ENCODE measurements at places on chromosomes 1 and 21.

- DNase-seq, result peak; percentile 79
Observed at GRCh38 chr21:38352536-38353219, 95.9 kb downstream of the KCNJ15 start.

- no peak for DNase-seq
Observed at GRCh38 chr1:52996653-52997052, 65.4 kb upstream of the PODN start.

- peak; percentile 30 for DNase-seq
Observed at GRCh38 chr1:65164633-65165032, 16.6 kb downstream of the AK4 start.

GRCh38 chr1:228513236-228513900 lies 26.2 kb downstream of the RNF187 start:
- DNase-seq, result no peak

DNA sequence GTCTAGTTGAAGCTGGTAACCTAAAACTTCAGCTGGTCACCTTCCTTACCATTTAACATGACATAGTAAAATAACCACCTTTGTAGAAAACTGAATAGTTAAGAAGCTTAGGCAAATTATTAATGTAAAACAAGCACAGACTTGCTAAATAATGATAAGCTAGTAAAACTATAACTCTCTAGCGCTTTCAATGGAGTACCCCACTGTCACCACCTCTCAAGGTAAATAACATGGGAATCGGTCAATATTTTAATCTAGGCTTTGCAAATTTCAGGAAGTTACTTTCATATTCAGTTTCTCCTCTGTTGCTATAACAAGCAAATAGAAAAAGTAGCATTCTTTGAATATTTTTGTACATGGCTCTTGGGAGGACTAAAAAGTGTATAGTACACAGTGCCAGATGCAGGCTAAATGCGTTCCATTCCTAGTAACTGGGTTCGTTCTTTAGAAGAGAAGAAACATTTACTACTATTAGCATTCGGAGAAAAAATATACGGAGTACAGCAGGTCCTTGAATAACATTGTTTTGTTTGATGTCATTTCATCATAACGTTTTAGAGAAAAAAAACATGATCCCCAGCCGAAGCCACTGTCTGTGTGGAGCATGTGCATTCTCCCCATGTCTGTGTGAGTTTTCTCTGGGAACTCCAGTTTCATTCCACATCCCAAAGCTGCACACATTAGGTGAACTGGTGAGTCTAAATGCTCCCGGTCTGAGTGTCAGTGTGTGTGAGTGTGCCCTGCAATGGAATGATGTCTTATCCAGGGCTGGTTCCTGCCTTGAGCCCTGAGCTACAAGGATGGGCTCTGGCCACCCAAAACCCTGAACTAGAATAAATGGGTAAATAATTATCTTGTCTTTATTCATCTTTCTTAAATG lies 52.5 kb downstream of the EPRS1 start:
- no peak for DNase-seq

DNA sequence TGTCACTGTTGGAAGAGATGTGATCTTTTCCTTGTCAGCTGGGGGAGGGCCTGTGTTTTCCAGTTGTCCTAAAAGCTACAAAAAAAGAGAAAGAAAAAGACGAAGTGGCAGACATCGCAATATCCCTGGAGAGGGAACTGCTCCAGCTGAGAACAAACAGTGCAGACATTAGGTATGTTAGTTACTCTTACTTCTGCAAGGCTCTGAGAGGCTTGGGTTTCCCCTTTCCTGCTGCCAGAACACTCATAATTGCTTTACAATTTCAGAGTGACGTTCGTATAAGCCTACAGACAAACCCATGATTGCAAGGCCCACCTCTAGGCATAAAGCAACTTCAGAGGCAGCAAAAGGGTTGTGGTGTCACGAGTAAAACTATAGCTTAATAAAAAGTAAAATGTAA lies 31.1 kb downstream of the CD160 start:
- DNase-seq, result no peak

- DNase-seq, result no peak
Observed at GRCh38 chr1:244099258-244099930, 48.3 kb downstream of the ZBTB18 start.

GRCh38 chr1:37755290-37755689 lies 9.6 kb downstream of the EPHA10 start:
- DNase-seq, result no peak

- DNase-seq, result no peak
Observed at GRCh38 chr1:34715139-34715538, 39.7 kb upstream of the GJB5 start.

- DNase-seq, result no peak
Observed at GRCh38 chr1:63855942-63856341, 82.1 kb downstream of the ROR1 start.

DNA sequence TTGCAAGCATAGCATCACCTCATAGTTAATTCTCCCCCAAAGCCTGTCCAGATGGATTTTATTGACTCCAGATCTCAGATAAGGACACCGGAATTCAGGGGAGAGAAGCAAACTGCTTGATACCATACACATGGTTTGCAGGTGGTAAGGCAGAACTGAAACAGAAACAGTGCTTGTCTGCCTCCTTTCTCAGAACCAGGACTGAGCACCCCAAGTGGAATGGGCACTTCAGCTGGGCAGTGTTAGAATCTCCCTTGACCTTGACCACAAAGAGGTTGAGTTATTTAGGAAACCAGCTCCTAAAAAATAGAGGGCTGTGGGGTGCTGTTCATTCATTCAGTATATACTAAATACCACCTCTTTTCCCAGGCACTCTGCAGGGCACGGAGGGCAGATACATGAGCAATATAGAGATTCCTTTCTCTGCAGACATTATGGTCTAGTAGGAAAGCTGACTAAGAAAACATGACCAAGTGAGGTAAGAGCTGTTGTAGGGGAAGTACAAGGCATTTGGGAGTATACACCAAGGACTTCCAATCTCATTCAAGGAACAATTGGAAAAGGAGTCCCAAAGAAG lies 185.2 kb downstream of the C1orf94 start:
- DNase-seq, result no peak

- peak; percentile 75 for DNase-seq
Observed at GRCh38 chr1:224929335-224930237, at the start of gene DNAH14. Gene DNAH14 (plus strand): TSS chr1:224929675. CDS start chr1:224952703, 23,028 bp downstream.

DNA sequence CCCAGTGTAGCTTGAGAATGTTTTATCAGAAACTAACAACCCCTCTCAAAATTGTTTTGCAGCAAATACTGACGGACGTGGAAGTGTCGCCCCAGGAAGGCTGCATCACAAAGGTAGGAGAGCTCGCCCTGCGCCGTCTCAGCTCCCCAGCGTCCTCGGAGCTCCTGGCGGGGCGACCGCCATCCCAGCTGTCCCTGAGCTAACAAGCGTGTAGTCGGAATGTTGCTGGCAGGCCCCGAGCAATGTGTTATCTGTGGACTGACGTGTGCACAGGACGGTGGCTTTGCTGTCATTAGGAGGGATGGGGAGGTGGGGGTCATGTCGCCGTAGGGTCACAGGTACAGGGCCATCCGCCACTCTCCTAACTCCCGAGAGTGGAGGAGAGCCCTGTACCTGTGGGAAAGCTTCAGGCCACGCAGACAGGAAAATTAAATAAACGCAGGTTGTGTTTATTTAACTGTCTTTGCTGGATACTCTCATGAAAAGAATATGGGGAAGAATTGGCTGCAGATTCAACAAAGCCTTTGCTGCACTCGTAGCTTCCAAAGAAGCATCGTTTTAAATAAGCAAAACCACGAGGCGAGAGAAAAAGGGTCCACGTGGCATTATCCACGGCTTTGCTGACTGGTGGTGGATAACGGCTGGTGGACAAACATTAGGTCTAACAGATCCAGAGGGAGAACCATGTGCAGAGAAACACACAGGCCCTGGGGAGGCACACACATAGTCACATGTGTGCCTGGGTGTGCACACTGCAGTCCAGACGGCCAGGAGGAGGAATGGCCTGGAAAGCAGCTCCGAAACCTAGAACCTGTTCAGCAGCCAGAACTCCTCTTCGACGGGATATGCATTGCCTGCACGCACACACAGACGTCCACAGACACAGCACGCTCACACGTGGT lies 175.3 kb downstream of the PRDM16 start:
- no peak for DNase-seq

DNA sequence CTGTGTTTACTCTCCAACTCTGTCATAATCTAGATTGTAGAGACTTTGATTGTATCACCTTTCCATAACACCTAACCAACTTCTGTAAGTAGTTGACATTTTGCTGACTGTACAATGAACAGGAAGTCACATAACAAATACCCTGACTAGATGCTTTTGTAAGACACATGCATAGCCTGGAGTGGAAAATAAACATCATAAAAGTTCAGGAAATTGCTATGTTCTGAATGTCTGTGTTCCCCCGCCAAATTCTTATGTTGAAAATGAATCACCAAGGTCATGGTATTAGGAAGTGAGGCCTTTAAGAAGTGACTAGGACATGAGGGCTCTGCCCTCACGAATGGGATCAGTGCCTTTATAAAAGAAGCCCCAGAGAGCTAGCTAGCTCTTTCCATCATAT lies 40.4 kb upstream of the ZSWIM5 start:
- DNase-seq, result peak; percentile 66

DNA sequence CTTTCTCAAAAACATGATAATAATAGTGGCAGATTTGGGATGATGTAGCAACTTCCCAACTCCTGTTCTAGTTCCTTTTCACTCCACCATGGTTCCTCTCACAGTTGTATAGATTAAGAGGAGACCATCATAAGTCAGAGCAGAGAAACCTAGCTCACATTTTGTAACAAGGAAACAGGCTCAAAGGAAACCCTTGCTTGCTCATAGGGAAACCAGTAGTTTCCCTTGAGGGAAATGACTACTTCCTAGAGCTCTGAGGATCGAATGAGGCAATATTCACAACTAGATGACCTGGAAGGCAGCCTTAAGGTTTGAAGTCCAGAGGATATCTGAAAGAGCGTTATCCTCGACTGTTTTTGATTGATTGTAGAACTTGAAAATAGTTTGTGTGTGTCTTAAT lies 76.1 kb upstream of the C8B start:
- no peak for DNase-seq

GRCh38 chr21:26433386-26433785 lies 139.7 kb downstream of the CYYR1 start:
- peak; percentile 18 for DNase-seq

- DNase-seq, result no peak
Observed at GRCh38 chr1:1847890-1848289, 43.0 kb downstream of the GNB1 start.

DNA sequence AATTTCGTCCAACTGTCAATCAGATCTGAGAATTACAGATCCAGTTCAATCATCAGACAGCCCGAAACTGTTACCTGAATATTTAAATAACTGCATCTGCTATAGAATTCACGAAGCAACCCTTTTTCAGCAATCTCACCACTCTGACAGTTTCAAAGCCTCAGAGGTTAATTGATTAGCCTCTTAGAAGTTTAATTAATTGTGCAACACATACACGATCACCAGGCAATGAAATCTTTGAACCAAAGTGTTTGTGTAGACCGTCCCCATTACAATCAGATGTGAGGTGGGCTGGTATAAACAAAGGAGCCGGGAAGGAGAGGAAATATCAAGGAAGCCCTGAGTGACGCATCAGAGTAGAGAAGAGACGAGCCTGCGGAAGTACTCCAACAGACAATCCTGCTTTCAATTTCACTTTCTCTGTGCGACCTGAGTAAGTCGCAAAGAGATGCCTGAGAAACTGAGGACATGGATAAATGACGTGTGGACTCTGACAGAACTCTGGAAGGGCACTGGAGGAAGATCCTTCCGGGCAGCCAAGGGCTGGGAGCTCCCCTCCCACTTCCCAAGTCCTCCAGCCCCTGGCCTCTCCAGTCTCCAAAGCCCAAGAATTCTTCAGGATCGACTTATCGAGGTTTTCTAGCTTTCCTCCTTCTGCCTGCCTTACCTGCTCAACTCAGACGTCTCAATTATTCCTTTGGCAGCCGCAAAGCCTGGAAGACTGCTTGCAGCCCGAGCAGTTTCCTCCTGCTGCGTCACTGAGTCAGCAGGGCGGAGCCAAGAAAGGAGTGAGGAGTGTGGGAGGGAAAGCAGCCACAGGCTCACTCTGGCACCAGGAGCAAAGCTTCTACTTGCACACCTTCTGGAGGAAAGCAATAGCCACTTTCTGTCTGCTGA lies at the start of gene RNASEL:
RNASEL (minus strand) TSS at position 757 of the 897 bp plus-strand sequence. CDS start 2,450 bp downstream, outside the sequence.
- peak; percentile 85 for DNase-seq

DNA sequence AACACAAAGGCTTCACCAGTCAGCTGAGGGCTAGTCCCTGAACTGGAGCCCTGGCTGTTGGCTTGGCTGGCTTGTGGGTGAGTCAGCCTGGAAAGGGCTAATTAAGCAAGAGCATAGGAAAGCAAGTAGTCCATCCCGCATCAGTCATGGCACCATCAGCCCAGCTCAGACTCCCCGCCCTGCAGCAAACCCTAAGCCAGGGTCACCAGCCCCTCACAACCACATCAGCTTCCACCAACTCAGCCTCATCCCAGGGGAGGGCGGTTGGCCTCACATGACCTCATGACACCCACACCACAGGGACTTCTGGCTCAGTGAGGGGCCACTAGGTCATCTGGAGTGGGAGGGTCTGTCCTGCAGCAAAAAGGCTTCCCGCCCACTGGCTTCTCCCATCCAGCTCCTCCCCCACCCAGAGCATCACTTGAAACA lies 7.0 kb upstream of the SPATC1L start:
- peak; percentile 91 for DNase-seq

GRCh38 chr1:10610901-10611600 lies 136.3 kb downstream of the PEX14 start:
- no peak for DNase-seq
